ENCODE measurements at places on chromosomes 13 and 19.

DNA sequence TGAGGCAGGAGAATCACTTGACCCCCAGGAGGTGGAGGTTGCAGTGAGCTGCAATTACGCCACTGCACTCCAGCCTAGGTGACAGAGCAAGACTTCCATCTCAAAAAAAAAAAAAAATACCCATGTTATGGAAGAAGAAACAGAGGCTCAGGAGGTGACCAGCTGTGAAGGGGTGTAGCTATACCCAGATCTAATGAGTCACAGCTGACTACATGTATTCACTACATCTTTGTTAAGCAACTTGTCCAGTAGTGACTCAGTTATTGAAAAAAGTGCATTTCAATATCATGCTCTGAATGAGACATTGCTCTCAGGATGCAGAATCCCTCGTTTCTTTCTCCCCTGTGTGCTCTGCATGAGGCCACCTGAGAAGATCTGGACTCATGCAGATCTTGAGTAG lies 16.1 kb upstream of the SPART start:
- no peak for DNase-seq

DNA sequence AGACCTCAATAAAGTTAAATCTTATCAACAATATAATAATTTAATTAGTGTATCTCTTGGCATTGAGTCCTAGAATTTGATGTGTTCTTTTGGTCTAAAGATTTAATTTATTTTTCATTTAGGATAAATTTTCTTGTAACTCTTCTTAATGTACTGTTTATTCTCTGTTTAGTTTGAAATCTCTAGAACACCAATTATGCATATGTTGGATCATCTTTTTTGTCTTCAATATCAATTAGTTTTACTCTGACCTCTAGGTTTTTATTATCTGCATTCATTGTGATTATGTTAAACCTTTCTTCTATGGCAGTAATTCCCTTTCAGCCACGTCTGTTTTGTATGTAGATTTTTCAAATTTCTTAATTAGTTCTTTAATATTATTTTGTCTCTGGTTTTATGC lies 93.8 kb upstream of the ARHGEF7 start:
- DNase-seq: no peak

GRCh38 chr19:15776991-15777970 lies 10.2 kb upstream of the OR10H5 start:
- DNase-seq: no peak

GRCh38 chr13:96072392-96072791 lies 17.5 kb upstream of the HS6ST3 start:
- no peak for DNase-seq

DNA sequence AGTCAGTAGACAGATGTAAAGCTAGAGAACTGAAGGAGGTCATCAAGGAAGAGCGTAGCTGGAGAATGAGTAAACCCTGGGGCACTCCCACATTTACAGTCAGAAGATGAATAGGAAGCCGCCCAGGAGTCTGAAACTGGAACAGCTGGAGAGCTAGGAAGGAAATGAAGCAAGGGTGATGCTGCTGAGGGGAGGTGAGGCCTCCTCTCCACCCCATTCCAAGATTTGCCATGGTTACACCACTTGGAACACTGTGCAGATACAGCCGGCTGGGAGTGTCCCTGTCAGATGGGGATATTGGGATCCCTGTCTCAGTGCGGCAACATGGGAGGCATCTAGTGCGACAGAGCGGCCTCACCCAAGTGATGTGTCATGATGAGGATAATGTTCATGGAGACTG lies 51.8 kb upstream of the GPI start:
- DNase-seq: no peak

DNA sequence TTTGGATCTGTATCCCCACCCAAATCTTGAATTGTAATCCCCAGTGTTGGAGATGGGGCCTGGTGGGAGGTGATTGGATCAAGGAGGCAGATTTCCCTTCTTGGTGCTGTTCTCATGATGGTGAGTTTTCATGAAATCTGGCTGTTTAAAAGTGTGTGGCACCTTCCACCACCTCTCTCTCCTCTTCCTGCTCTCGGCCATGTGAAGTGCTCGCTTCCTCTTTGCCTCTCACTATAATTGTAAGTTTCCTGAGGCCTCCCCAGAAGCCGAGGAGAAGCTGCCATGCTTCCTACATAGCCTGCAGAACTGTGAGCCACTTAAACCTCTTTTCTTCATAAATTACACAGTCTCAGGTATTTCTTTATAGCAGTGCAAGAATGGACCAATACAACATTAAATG lies 15.7 kb downstream of the COMMD6 start:
- no peak for DNase-seq

DNA sequence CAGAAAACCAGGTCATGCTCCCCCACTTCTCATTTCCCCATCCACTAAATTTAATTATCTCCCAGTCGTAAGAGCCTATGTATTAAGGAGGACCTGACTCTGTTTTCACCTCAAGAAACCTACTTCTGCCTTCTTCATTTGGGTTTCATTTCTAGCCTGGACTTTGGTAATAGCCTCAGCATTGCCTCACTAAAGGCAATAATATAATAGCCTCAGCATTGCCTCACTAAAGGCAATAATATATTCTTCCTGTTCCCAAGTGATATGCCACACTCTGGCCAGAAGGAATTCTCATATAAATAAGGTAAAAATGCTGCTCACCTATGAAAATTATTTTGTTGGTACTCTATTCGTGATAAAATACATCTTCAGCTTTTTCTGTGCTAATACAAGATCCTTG lies 993.9 kb downstream of the EFNB2 start:
- no peak for DNase-seq

- DNase-seq: no peak
Measured at GRCh38 chr13:45269204-45269603, 68.4 kb upstream of the KCTD4 start.

DNA sequence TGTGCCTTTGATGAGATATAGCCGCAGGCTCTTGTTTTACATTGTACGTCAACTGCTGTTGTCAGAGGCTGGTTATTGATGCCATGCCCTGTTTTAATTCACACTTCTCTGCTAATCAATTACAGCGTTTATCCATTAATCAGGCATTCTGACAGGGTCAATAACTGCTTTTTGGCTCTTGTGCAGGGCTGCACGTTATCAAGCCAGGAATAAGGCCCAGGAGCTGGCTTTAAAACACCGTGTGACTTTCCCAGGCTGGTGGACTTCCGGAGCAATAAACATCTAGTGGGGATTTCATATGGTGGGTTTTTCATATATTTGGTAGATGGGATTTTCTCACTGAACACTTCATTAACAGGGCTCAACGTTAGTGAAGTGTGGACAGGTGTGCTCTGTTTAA lies 221.7 kb downstream of the TM9SF2 start:
- no peak for DNase-seq

DNA sequence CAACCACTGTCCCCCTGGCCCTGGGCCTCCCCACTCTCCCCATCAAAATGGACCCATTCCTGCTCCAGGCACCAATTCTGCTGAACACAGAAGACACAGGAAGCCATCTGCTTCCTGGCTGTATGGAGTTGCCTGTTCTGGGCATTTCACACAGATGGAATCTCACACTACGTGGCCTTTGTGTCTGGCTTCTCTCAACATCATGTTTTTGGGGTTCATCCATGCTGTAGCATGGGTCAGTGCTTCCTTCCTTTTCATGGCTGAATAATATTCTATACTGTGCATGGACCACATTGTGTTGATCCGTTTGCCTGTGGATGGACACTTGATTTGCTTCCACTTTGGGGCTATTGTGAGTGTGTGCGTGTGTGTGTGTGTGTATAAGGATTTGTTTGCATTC lies 15.0 kb upstream of the KLF2 start:
- DNase-seq: no peak

DNA sequence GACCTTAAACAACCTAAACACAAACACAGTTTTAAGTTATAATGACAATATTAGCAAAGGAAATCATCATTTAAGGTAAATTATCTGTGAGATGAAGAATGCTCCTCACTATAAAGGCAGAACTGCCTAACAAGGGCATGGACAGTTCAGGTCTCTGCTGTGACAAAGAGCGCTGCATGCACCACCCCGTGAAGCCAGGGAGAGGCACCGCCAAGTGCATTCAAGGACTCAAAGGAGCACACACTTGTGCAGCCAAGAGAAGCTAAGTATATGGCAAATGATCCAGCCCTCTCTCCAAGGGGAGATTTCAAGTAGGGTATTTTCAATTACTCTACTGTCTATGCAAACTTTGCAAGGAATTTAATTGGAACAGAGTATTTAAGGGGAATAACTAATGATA lies 126.0 kb downstream of the RAP2A start:
- DNase-seq: no peak

Measured in renal pelvis (tissue), 12 donors.